ENCODE measurements at places on chromosomes 5 and 9. TPM values are rescaled to one million over a fixed set of nuclear protein-coding genes. Genes with fewer than 3 reads are reported as not detected.
A peak's percentile ranks its signal among the peaks of the same experiment; 100 is the strongest.

DNA sequence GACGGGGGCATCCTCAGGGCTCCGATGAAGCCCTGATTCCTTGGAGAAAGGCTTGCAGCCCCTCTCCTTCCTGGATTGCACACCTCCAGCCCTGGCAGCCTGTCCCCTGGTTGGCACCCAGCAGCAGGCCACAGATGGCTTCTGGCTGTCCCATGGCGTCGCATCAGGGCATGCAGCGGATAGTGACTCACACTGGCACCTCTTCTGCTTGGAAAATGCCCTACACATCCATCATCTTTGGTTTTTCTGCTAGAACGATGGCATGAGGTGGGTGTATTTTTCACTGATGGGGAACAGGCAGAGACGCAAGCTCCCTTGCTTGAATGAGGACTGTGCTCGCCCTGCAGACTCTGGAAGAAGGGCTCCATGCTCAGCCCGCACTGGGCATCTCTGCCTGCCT lies 23.2 kb upstream of the IER5L start:
- H3K4me3 ChIP-seq, result no peak overlapping the region
- no peak for DNase-seq
- H3K27me3 ChIP-seq, result no peaks in the 10 kb centered on the region
- H3K27ac ChIP-seq, result no peak overlapping the region
- H3K4me1 ChIP-seq, result peaks cover 20% of the 10 kb centered on the region
- H3K36me3 ChIP-seq, result no peaks in the 10 kb centered on the region

GRCh38 chr5:137747848-137748247 lies 6.3 kb downstream of the HNRNPA0 start:
- no peak overlapping the region for H3K27ac ChIP-seq
- no peaks in the 10 kb centered on the region for H3K27me3 ChIP-seq
- peaks cover 20% of the 10 kb centered on the region for H3K4me1 ChIP-seq
- no peak for DNase-seq
- H3K36me3 ChIP-seq, result peaks cover 4% of the 10 kb centered on the region

DRD1 gene
- total RNA-seq, result 0.40 TPM

DNA sequence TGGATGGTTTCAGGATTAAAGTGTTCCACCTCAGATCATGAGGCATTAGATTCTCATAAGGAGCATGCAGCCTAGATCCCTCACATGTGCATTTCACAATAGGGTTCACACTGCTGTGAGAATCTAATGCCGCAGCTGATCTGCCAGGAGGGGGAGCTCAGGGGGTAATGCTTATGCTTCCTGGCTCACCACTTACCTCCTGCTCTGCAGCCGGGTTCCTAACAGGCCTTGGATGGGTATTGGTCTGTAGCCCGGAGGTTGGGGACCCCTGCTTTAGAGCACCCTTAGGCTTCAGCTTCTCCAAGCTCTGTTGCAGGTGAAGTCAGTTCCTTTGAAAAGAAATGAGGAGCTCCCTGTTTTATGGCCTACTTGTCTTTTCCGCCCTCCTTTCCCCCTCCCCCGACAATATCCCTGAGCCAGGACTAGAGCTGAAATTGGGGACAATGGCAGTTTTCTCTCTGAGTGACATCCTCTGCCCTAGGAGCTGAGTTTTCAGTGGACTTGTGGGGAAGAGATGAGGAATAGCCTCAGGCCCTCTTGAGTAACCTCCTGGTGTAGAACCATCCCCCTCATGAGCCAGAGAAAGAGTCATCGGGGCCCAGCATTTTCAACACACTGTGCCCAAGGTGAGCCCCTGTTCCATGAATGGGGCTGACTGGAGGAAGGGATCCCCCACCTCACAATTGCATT lies 16.2 kb upstream of the MAT2B start:
- H3K27ac ChIP-seq, result peak overlapping the region; percentile 67
- peaks cover 27% of the 10 kb centered on the region for H3K36me3 ChIP-seq
- no peak for DNase-seq
- H3K27me3 ChIP-seq, result no peaks in the 10 kb centered on the region
- H3K4me1 ChIP-seq, result peaks cover 6% of the 10 kb centered on the region

- no peak overlapping the region for H3K4me3 ChIP-seq
- H3K27ac ChIP-seq, result no peak overlapping the region
- no peaks in the 10 kb centered on the region for H3K36me3 ChIP-seq
- no peak for DNase-seq
These were observed 82.0 kb downstream of the ZNF622 start for GRCh38 chr5:16383544-16384052.

DNA sequence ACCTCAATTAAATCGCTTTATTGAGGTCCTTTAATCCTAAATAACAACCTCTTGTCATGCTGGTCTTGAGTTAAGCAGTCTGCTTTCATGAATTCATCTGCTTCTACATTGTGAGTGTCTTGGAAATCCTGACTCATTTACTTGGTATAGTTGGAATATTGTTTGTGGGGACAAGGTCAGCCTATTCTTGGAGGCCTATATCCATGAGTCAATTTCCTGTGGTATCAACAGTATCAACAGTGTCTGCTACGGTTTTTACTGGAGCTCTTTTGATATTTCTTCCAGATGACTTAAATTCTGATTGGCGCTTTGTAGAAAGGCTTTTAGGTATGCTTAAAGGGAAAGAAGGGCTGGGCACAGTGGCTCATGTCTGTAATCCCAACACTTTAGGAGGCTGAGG lies 71.2 kb upstream of the PARP8 start:
- H3K4me1 ChIP-seq, result peaks cover 16% of the 10 kb centered on the region
- H3K4me3 ChIP-seq, result no peak overlapping the region
- no peaks in the 10 kb centered on the region for H3K27me3 ChIP-seq
- H3K36me3 ChIP-seq, result no peaks in the 10 kb centered on the region

DNA sequence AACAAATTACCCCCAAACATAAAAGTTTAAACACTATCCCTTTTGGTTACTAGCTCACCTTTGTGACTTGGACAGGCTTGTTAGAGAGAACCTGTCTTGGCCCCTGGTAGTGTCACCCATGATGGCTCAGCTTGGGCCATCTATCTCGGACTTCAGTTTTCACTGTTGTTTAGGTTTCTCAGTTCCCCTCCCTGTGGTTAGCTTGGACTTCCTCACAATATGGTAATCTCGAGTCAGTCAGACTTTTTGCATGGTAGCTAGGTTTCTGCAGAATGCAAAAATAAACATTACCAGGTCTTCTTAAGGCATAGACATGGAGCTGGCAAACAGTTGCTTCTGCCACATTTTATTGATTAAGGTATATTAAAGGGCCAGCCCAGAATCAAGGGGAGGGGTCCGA lies 324.3 kb upstream of the RORB start:
- H3K4me3 ChIP-seq, result no peak overlapping the region
- no peaks in the 10 kb centered on the region for H3K36me3 ChIP-seq
- no peak overlapping the region for H3K27ac ChIP-seq
- no peaks in the 10 kb centered on the region for H3K4me1 ChIP-seq
- no peak for DNase-seq

GRAMD2B gene
- total RNA-seq, result 12.0 TPM

CLTA gene
- total RNA-seq, result 180 TPM

GRCh38 chr5:175671013-175671412 lies 13.1 kb downstream of the HRH2 start:
- peaks cover 3% of the 10 kb centered on the region for H3K4me1 ChIP-seq
- no peak overlapping the region for H3K27ac ChIP-seq
- H3K36me3 ChIP-seq, result no peaks in the 10 kb centered on the region
- DNase-seq, result no peak

- peak overlapping the region; percentile 74 for H3K27ac ChIP-seq
- H3K4me1 ChIP-seq, result peaks cover 16% of the 10 kb centered on the region
- H3K4me3 ChIP-seq, result no peak overlapping the region
- no peaks in the 10 kb centered on the region for H3K36me3 ChIP-seq
These were observed 226.6 kb downstream of the SNX18 start for GRCh38 chr5:54743997-54744788.

DNA sequence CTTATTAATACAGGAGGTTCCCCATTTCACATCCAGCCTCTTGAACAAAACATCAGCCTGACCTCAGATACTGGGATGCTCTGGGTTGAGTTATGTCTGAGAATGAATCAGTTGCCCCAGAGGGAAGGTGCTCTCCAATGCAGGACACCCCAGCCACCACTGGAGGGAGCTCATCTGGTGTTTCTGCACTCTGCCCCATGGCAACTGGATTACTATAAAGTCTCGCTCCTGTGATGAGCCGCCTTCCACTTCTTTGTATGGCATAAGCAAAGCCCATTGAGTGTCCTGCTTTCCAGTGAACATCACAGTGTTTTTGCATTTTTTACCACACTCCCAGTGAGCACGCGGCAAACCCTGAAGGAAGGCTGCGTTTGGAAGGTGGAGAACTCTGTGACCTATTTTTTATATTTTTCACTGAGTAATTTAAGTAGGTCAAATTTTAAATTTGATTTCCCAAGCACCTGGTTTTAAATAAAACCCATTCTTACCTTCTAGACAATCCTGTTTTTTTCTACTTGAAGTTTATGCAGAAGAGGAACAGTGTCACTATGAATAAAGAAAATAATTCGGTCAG lies 176.9 kb upstream of the WWC1 start:
- peaks cover 2% of the 10 kb centered on the region for H3K27me3 ChIP-seq
- no peak overlapping the region for H3K27ac ChIP-seq

- H3K27me3 ChIP-seq, result no peaks in the 10 kb centered on the region
- DNase-seq, result no peak
- H3K4me3 ChIP-seq, result no peak overlapping the region
- no peak overlapping the region for H3K27ac ChIP-seq
- no peaks in the 10 kb centered on the region for H3K36me3 ChIP-seq
These were observed 334.4 kb downstream of the CWC27 start for GRCh38 chr5:65102976-65103711.

- peak within 1 kb of the TSS; percentile 82 for H3K27ac ChIP-seq
- H3K36me3 ChIP-seq, result peaks cover 5% of the 10 kb centered on the region
- H3K4me1 ChIP-seq, result peaks cover 58% of the 10 kb centered on the region
- peak; percentile 61 for DNase-seq
- H3K4me3 ChIP-seq, result peak within 1 kb of the TSS; percentile 73
These were observed at the start of gene CMYA5 for GRCh38 chr5:79689541-79690466. Gene CMYA5 (plus strand): TSS chr5:79689836. CDS start chr5:79689908, 72 bp downstream.

- H3K36me3 ChIP-seq, result no peaks in the 10 kb centered on the region
- no peak for DNase-seq
- peaks cover 46% of the 10 kb centered on the region for H3K4me1 ChIP-seq
- H3K27ac ChIP-seq, result no peak overlapping the region
These were observed 214.4 kb downstream of the NXNL2 start for GRCh38 chr9:88749420-88749819.

HACD4 gene
- 3.0 TPM for total RNA-seq

GRCh38 chr5:163867324-163867723 lies 361.9 kb downstream of the MAT2B start:
- no peak for DNase-seq
- H3K4me1 ChIP-seq, result peaks cover 30% of the 10 kb centered on the region
- peak overlapping the region; percentile 82 for H3K27ac ChIP-seq
- no peaks in the 10 kb centered on the region for H3K27me3 ChIP-seq
